ENCODE measurements at places on chromosomes 4 and X. TPM values are rescaled to one million over a fixed set of nuclear protein-coding genes. Genes with fewer than 3 reads are reported as not detected.

CSAG1 gene
- 2.9 TPM for total RNA-seq

ELF2 gene
- 33.2 TPM for total RNA-seq

IL2 gene
- total RNA-seq = not detected

CTAG1B gene
- not detected for total RNA-seq

RBM47 gene
- 5.2 TPM for total RNA-seq

KLF8 gene
- 0.12 TPM for total RNA-seq

- DNase-seq = no peak
These were observed 4.5 kb downstream of the DDX3X start for GRCh38 chrX:41338436-41338835.

DNA sequence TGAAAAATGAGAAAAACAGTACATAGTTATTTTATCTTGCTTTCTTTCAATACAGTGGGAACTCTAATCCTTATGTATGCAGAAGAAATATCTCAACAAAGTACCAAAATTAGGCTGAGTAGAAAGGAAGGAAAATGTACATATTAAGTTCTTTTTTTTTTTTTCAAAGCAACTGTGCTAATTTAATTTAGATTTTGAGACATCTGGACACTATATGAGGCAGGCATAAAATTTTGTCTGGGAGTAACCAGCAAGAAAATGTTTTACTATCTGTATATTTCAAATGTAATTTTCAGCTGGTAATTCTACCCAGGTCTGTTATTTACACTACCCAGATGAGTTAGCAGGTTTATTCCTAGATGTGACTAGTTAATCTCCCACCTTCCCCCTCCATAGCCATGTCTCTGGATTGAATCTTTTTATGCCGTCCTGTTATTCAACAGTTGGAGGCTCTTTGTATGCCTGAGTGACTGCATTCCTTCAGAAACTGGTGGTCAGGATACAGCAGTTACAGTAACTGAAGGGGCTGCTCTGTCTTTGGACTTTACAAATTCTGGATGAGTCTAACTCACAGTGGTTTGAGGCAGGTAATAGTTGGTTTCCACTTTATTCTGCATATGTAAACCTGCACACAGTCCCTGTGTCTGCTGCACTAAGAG lies 633.6 kb downstream of the PCDH18 start:
- DNase-seq = no peak

GRCh38 chrX:12685541-12685940 lies 105.7 kb upstream of the PRPS2 start:
- no peak for DNase-seq

DNA sequence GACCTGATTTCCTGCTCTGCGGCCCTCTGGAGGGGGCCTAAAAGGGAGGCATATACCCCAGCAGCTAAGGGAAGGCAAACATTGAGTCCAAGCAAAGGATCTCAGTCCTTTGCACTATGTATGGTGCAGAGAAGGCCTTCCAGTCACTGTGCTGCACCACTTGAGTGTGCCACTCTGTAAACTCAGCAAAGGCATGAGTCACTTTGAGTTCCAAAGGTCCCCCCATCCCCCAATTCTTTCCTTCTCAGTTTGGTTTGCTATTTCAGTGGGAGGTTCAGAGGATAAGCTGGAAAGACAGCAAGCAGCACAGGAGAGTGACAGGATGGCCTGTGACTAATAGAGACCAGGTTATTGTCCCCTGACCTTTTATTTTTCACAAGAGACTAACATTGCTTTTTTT lies 131.3 kb downstream of the FHDC1 start:
- DNase-seq = peak; percentile 59

GRCh38 chr4:76800902-76801301 lies 97.0 kb downstream of the SOWAHB start:
- DNase-seq = no peak

DNA sequence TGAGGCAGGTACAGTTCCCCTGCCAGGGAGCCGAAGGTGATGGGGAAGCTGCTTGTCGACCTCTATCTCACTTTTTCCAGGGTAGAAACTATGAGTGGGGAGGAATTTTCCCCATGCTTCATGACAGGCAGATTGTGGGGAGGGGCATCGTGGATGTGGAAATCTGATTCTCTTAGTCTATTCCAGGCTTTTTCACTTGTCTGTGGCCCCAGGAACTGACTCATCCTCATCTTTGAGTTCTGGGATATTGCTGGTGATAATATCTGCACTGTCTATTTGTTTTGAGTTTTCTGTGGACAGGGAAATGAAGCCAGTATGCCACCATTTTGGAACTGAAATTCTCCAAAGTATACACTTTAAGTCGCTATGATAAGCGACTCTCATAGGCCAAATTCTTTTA lies 7.6 kb upstream of the TLR2 start:
- DNase-seq = no peak

Data from H4 (cell line).